Stimulated activated CD8-positive, alpha-beta memory T cell treated with anti-CD3 and anti-CD28 coated beads, Interleukin-4, amount 100 ng/mL, for 1 hour (primary cell): ENCODE measurements at places on chromosomes 16 and 17.
A peak's percentile ranks its signal among the peaks of the same experiment; 100 is the strongest.

- no peak for DNase-seq
Measured at GRCh38 chr16:13756411-13757140, 163.4 kb upstream of the ERCC4 start.

DNA sequence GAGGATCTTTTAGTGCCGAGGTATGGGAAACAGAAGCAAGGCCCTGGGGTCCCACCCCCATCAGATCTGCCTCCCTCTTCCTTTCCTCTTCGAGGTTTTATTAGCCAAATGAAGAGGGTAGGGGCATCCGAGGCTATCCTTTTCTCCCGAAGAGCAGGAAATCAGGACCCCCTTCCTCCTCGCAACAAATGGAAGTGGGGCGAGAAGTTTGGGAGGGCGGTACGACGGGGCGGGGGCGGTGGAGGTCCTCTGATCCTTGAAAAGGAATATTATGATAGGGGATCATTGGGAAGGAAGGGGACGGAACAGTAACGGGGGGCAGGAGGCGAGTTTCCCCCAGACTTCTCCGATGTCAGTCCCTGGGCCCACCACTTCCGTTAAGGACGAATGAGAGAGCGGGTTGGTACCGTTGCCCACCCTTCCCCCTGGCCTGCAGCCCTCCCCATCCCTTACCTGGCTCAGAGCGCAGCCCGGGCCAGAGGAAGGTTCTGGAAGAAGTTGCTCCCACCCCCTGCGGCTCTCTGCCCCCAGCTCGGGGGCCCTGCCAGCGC lies 309 bp downstream of the FOXJ1 start:
- DNase-seq: no peak

- no peak for DNase-seq
Measured at GRCh38 chr16:84785843-84786581, 33.8 kb upstream of the CRISPLD2 start.

DNA sequence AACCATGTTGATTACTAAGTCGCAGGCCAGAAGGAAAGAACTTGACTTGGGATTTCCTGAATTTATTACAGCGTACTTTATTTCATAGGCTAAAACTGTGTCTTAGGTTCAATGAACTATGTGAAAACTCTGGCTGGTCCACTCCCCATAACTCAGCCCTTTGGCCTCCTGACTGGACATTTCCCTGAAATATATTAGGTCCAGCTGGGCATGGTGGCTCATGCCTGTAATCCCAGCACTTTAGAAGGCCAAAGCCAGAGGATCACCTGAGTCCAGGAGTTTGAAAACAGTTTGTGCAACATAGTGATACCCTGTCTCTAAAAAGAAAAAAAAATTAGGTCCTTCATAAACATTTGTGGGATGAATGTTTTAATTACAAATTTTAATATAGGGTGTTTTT lies 97.0 kb downstream of the CYLD start:
- DNase-seq: no peak

- peak; percentile 90 for DNase-seq
Measured at GRCh38 chr17:82297714-82298537, 19.5 kb downstream of the CD7 start.
